ENCODE measurements at places on chromosomes 1 and 21. TPM values are rescaled to one million over a fixed set of nuclear protein-coding genes. Genes with fewer than 3 reads are reported as not detected.

GRCh38 chr1:235266325-235266724, 61.7 kb downstream of the ARID4B start:
- H3K27ac ChIP-seq, result no peak overlapping the region
- H3K4me3 ChIP-seq, result no peak overlapping the region
- peaks cover 6% of the 10 kb centered on the region for H3K36me3 ChIP-seq
- no peaks in the 10 kb centered on the region for H3K27me3 ChIP-seq
- no peak for DNase-seq
- peaks cover 26% of the 10 kb centered on the region for H3K4me1 ChIP-seq

DNA sequence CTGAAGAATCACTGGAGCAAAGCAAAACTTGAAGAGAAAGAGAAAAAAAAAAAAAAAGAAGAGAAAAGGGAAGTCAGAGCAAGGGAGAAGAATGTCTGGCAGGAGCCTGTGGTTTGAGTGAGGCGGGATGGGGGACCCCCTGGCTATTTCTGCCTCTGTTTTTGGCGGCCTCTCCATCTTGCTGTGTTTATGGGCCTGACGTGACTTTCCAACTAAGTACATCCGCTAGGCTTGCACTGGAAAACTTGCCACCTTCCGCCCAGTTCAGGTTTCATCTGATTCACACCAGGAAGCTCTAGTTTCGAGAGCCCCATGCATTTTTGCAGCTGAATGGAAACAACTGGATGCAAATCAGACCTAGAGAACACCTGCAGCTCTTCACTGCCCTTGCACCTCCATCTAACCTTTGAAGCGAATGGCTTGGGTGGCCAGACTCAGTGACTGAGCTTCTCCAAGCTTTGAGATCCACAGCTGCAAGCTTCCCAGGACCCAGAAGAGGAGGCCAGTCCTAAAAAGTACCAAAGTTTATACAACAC, 28.0 kb downstream of the TBX15 start:
- no peak overlapping the region for H3K4me3 ChIP-seq
- peaks cover 1% of the 10 kb centered on the region for H3K27me3 ChIP-seq
- no peak for DNase-seq
- no peak overlapping the region for H3K27ac ChIP-seq
- H3K4me1 ChIP-seq, result no peaks in the 10 kb centered on the region

DNA sequence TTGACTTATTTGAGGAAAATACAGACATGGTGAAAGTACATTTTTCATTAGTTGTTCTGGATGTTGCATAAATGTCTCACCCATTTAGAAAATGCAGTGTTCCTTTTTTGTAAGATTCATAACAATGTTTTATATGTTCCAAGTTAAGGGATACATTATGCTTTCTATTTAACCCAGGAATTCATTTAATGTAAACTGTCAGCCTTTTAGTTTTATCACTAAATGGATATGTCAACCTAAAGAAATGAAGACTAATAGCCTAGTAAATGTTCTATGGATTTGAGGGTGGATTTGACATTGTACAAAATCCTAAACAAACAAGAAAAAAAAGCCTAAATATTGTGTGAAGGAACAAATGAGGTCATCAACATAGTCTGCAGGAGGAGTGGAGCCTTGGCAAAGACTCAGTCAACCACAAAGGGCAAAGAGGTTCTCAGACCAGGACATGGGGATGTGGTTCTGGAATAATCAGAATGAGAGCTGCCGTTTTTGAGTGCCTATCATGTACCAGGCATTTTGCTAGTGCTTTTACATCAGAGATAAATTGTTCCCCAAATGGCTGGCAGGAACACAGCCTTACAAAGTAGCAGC, 8.8 kb upstream of the INSL5 start:
- H3K27me3 ChIP-seq, result no peaks in the 10 kb centered on the region
- H3K36me3 ChIP-seq, result no peaks in the 10 kb centered on the region
- H3K27ac ChIP-seq, result no peak overlapping the region
- DNase-seq, result no peak
- no peaks in the 10 kb centered on the region for H3K4me1 ChIP-seq

CD34 gene
- total RNA-seq, result 0.06 TPM

- DNase-seq, result no peak
- no peak overlapping the region for H3K27ac ChIP-seq
- no peaks in the 10 kb centered on the region for H3K36me3 ChIP-seq
Measured at GRCh38 chr1:184296466-184297243, 90.2 kb upstream of the C1orf21 start.

GRCh38 chr1:185853739-185854138, 119.5 kb downstream of the HMCN1 start:
- H3K4me1 ChIP-seq, result no peaks in the 10 kb centered on the region
- DNase-seq, result no peak
- H3K27ac ChIP-seq, result no peak overlapping the region

GRCh38 chr1:169601096-169601881, 15.0 kb upstream of the F5 start:
- DNase-seq, result no peak
- no peak overlapping the region for H3K4me3 ChIP-seq
- H3K27me3 ChIP-seq, result peaks cover 16% of the 10 kb centered on the region
- peaks cover 3% of the 10 kb centered on the region for H3K36me3 ChIP-seq
- peaks cover 30% of the 10 kb centered on the region for H3K4me1 ChIP-seq
- H3K27ac ChIP-seq, result no peak overlapping the region

GRCh38 chr1:7405844-7406500, 365.1 kb upstream of the VAMP3 start:
- H3K36me3 ChIP-seq, result no peaks in the 10 kb centered on the region
- peak; percentile 25 for DNase-seq
- H3K27ac ChIP-seq, result no peak overlapping the region
- H3K27me3 ChIP-seq, result no peaks in the 10 kb centered on the region

PSEN2 gene
- total RNA-seq, result 11.2 TPM

DNA sequence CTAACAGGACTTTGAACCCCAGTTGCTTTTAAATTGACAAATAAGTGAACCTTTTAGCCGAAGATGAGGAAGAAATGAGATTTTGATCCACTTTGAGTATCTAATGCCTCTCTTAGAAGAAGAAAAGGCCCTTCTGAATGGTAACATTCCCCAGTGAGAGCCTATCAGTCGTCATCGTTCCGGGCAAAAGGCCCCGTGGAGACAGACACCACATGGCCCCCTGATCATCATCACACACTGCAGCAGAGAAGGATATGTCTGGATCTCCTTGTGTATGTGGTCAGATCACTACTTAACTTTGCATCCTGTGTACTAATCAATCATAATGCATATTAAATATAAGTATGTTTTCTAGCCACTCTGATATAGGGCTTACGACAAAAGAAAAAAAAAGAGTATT, 87.3 kb upstream of the SMYD2 start:
- DNase-seq, result no peak
- no peak overlapping the region for H3K4me3 ChIP-seq
- H3K27me3 ChIP-seq, result peaks cover 42% of the 10 kb centered on the region
- no peaks in the 10 kb centered on the region for H3K4me1 ChIP-seq
- no peak overlapping the region for H3K27ac ChIP-seq
- H3K36me3 ChIP-seq, result no peaks in the 10 kb centered on the region

NECTIN4 gene
- 0.12 TPM for total RNA-seq

DNA sequence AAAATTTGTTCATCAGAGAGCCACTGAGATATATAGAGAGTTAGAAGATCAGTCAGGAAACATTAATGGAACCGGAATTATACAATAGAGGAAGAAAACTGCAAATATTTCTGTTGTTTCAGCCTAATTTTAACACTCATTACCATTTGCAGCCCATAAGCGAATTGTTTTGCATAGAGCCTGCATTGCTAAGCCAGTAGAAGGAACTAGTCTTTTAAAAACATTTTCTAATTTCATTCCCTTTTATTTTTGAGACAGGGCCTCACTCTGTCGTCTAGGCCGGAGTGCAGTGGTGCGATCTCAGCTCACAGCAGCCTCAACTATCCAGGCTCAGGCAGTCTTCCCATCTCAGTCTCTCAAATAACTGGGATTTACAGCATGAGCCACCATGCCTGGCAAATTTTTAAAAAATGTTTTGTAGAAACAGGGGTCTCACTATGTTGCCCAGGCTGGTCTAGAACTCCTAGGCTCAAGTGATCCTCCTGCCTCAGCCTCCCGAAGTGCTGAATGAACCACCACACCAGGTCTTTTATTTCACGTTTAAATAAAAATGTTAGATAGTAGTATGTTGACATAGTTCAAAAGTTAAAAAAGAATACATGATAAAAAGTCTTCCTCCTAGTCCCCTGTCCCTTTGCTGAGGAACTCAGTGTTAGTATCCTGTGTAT, 25.3 kb downstream of the MPZL1 start:
- no peaks in the 10 kb centered on the region for H3K36me3 ChIP-seq
- H3K27ac ChIP-seq, result no peak overlapping the region
- H3K4me1 ChIP-seq, result peaks cover 9% of the 10 kb centered on the region
- no peak for DNase-seq

DNA sequence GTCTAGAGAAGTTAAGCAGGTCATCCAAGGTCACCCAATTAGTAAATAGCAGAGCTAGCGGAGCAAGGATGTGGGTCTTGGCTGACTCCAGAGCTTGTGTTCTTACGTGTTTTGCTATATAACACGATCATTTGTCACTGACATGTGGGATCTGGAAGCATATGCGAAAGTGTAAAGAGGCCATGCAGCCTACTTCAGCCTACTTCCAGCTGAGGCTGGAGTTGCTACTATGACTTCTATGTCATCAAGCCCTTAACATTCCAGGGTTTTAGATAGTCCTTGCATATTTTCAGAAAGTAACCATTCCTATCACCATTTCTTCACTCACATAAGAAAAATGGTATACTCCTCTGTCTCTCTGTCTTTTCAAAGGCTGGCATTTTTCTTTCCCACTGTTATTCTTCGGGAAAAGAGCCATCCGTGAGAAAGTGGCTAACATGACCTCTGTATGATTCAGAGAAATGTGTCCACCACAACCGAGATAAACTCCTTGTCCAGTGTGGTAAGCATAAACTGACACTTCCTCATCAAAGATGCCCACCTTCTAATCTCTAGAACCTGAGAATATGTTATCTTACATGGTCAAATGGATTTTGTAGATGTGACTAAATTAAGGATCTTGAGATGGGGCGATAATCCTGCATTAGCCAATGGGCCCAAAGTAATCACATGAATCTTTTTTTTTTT, 24.0 kb upstream of the ABL2 start:
- H3K27me3 ChIP-seq, result no peaks in the 10 kb centered on the region
- no peak overlapping the region for H3K4me3 ChIP-seq
- no peaks in the 10 kb centered on the region for H3K36me3 ChIP-seq
- no peak for DNase-seq
- H3K27ac ChIP-seq, result no peak overlapping the region

GRCh38 chr1:33867684-33868083, 3.8 kb downstream of the HMGB4 start:
- peaks cover 7% of the 10 kb centered on the region for H3K27me3 ChIP-seq
- H3K36me3 ChIP-seq, result no peaks in the 10 kb centered on the region
- peaks cover 9% of the 10 kb centered on the region for H3K4me1 ChIP-seq
- H3K4me3 ChIP-seq, result no peak overlapping the region
- DNase-seq, result no peak
- H3K27ac ChIP-seq, result no peak overlapping the region

- no peaks in the 10 kb centered on the region for H3K27me3 ChIP-seq
- H3K36me3 ChIP-seq, result no peaks in the 10 kb centered on the region
- H3K4me1 ChIP-seq, result peaks cover 8% of the 10 kb centered on the region
- H3K4me3 ChIP-seq, result no peak overlapping the region
- H3K27ac ChIP-seq, result no peak overlapping the region
- no peak for DNase-seq
Measured at GRCh38 chr1:245041058-245041698, 113.6 kb upstream of the KIF26B start.

RGS13 gene
- total RNA-seq, result 0.12 TPM

DNA sequence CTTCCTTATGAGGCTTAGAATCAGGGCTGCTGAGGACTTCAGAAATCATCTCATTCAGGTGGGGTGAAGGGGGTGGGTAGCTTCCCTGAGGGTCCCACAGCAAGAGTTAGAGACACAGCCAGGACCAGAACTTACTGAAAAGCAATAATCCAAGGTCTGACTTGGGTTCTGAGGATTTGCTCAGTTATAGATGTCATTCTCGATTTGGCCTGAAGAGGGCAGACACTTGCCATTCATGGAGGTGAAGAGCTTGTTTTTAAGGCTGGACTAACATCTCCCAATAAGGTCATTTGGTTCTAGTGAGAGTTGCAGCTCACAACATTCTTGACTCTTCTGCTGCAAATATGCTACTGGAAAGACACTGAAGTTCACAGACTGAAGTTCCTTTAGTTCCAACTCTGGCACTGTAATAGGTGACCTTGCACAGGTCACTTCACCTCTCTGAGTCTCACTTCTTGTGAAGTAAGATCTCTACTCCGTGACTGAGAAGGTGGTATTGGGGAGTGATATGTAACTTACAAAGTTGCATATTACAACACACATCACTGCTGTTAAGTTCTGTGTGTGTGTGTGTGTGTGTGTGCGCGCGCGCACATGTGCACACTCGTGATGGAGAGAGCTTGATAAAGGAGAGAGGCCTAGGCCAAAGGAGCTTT, 69.8 kb upstream of the DIRAS3 start:
- no peaks in the 10 kb centered on the region for H3K36me3 ChIP-seq
- H3K4me1 ChIP-seq, result peaks cover 2% of the 10 kb centered on the region

THAP3 gene
- 24.3 TPM for total RNA-seq

RGSL1 gene
- total RNA-seq, result not detected

PRR9 gene
- not detected for total RNA-seq

LAMC1 gene
- 0.40 TPM for total RNA-seq

CAMK1G gene
- total RNA-seq, result not detected

- H3K27ac ChIP-seq, result no peak overlapping the region
- no peak for DNase-seq
- H3K4me3 ChIP-seq, result no peak overlapping the region
Measured at GRCh38 chr1:160720356-160721085, 8.9 kb upstream of the CD48 start.

- H3K27ac ChIP-seq, result no peak overlapping the region
- no peaks in the 10 kb centered on the region for H3K36me3 ChIP-seq
- no peaks in the 10 kb centered on the region for H3K27me3 ChIP-seq
- no peaks in the 10 kb centered on the region for H3K4me1 ChIP-seq
Measured at GRCh38 chr21:16418226-16418625, 688.4 kb downstream of the USP25 start.

MIS18A gene
- 29.3 TPM for total RNA-seq

LRRC38 gene
- not detected for total RNA-seq

- no peak overlapping the region for H3K27ac ChIP-seq
- no peak for DNase-seq
- no peaks in the 10 kb centered on the region for H3K36me3 ChIP-seq
- peaks cover 31% of the 10 kb centered on the region for H3K27me3 ChIP-seq
- H3K4me1 ChIP-seq, result no peaks in the 10 kb centered on the region
Measured at GRCh38 chr1:207510444-207510843, 14.5 kb downstream of the CR1 start.

- no peak for DNase-seq
- H3K36me3 ChIP-seq, result peaks cover 17% of the 10 kb centered on the region
- no peaks in the 10 kb centered on the region for H3K27me3 ChIP-seq
- peak overlapping the region; percentile 59 for H3K27ac ChIP-seq
Measured at GRCh38 chr1:230187290-230187689, 120.3 kb downstream of the GALNT2 start.

All from activated CD8-positive, alpha-beta memory T cell treated with anti-CD3 and anti-CD28 coated beads, Interleukin-2, amount 10 ng/mL, durations not matched to agents 7 days and 5 days (primary cell).